ENCODE measurements at places on chromosomes 7 and 10. TPM values are rescaled to one million over a fixed set of nuclear protein-coding genes. Genes with fewer than 3 reads are reported as not detected.
A peak's percentile ranks its signal among the peaks of the same experiment; 100 is the strongest.

Gene NXPH1
- 0.14 TPM for total RNA-seq

Gene ANKRD61
- not detected for total RNA-seq

Gene TTYH3
- 34.7 TPM for total RNA-seq

Gene PRXL2A
- 92.2 TPM for total RNA-seq

Gene PLPP4
- total RNA-seq, result 6.8 TPM

Gene LRRC18
- not detected for total RNA-seq

Gene SPDYE6
- not detected for total RNA-seq

Gene HOXA13
- total RNA-seq, result 0.70 TPM

Gene OR2A7
- not detected for total RNA-seq

Gene ZNF727
- not detected for total RNA-seq

Gene TMEM213
- not detected for total RNA-seq

- peak; percentile 52 for DNase-seq
Observed at GRCh38 chr10:123301077-123301857, 147.1 kb downstream of the BUB3 start.

DNA sequence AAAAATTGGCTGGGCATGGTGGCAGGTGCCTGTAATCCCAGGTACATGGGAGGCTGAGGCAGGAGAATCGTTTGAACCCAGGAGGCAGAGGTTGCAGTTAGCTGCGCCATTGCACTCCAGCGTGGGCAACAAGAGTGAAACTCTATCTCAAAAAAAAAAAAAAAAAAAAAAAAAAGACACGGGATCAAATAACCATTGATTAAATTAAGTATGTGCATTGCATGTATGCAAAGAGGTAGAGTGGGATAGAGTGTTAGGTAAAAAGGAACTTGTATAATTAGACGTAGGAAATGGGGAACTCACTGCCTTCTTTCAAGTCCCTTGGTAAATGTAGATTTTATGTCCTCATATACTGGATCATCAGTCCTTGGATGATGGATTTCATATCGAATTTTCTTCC, 13.1 kb downstream of the VCL start:
- DNase-seq, result no peak

GRCh38 chr10:96743988-96744585, 23.8 kb upstream of the PIK3AP1 start:
- no peak for DNase-seq

DNA sequence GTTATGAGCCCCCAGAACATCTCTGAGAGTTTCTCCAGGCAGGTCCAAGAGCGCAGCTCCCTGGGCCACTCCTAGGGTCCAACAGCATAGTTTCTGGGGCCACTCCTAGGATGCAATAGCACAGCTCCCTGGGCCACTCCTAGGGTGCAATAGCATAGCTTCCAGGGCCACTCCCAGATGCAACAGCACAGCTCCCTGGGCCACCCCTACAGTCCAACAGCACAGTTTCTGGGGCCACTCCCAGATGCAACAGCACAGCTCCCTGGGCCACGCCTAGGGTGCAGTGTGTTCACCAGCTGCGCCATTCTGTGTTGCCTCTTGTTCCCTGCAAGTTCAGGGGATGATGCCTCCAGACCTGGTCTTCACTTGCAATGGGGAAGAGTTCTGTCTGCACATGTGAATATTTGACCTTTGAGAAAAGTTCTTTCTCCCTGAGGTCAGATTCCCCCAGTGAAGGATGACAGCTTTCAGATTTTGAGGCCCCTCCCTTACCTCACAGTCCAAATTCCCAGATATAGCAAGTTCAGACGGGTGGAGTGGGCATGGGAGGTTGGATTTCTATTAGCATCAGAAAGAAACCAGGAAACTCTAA, 43.0 kb upstream of the LEP start:
- no peak for DNase-seq

- no peak for DNase-seq
Observed at GRCh38 chr10:115883372-115883771, 389.6 kb downstream of the GFRA1 start.

DNA sequence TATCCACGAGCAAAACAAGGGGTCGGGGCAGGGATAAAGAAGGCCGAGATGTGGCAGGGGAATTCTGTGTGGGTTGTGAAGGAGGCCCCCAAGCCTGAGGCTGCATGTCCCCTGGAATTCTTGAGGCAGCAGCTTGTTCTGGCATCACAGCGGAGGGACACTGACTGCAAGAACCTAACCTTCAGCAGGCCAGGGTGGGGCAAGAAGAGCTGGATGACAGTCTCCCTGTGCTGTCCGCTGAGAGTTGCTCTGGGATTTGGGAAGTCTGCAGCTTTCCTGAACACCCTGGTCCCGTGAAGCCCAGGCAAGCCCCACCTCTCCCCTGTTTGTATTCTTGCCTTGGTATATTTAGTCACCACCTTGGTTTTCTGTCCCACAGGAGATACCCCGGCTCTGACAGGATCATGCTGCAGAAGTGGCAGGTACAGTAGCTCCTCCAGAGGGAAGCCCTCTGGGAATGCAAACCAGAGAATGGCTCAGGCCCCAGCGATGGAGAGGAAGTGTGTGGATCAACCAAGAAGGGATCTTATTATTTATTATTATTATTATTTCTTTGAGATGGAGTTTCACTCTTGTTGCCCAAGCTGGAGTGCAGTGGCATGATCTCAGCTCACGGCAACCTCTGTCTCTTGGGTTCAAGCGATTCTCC, 1.9 kb upstream of the LRRC18 start:
- DNase-seq, result no peak

DNA sequence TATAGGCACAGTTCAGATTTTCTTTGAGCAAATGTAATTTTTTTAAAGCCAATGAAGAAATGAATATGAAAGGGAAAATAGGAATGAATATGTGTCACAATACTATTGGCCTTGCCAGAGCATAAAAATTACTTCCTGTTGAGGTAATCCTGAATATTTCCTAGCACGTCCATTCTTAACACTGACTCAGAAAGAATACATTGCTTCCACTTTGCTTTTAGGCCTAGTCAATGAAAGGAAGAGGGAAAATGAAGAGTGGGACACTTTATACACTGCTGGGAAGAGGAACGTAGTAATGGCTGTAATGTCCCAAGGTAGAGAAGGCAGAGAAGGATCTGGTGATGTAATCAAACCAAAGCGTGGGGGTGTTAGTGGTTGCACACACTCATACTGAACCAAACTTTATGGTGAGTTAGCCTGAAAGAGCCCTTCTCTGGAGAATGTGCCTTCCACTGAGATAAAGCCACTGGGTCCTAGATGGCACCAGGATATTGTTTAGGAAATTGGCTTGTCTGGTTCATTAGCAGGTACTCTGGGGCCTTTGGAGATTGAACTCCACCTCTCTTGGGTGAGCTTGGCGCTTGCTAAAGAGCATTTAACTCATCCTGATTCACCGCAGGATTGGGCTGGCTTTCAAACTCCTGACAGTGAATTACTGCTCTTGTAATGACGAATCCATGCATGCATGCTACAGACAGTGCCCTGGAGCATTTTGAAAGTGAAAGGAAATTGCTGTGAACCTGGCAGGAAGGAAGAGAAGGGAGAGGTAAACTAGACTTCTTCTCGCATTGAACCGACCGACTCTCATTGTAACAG, 254.9 kb downstream of the KIAA1217 start:
- peak; percentile 83 for DNase-seq

GRCh38 chr10:78964952-78965633, 103.7 kb upstream of the ZMIZ1 start:
- peak; percentile 95 for DNase-seq

Data from Caki2 (cell line).